ENCODE measurements at places on chromosomes 4 and X.

GRCh38 chr4:134141728-134142127, 59.9 kb downstream of the PABPC4L start:
- DNase-seq = no peak

DNA sequence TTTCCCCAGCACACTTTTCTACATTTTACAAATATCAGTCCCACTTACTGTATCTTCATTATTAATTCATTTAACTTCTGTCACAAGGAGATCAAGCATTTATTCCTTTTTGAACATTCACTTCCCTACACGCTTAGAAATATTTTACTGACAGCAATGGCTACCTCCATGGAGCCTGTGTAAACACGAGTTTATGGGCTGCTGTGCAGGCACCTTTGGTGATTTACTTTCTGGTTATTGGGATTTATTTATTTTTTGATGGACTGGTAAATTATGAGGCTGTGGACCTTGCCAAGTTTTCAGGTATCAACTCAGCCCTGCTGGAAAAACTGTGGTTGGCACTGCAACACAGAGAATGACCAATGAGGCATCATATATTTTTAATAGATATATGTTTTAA, 45.4 kb upstream of the PAQR3 start:
- DNase-seq = no peak

DNA sequence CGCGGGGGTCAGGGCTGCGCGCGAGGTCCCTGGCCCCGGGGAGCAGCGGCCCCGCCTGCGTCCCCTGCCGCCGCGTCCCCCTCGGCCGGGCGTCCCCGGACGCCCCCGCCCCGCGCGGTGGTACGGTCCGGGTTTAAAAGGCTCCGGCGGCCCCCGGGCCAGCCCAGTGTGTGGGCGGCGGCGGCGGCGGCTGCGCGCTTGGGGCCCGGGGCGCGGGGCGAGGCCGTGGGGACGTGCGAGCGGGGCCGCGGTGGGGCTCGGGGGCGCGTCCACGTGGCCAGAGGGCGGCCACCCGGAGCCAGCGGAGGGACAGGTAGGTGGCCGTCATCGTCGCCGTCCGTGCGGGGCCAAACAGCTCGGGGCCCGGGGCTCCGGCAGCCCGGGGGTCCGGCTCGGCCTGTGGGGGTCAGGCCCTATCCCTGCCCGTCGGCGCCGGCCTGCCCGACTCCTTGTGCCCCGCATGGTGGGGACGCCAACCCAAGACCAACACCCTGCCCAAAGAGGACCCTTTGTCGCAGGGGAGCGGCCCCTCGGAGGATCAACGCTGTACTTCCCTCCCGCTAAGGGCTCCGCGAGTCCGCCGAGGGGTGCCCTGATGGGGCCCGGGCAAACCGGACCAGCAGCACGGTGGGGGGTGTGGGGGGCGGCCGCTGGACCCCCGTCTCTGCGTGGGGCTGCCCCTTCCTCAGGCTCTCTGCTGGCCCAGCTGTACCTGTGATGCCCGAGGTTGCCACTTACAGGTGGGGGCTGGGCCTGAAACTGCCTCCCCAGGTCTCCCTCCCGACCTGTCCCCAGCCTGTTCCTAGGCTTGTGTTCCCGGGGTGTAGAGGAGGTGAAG, at the start of gene PLXNA3:
PLXNA3 (plus strand) TSS at position 166 of the 838 bp plus-strand sequence. CDS start 1,903 bp downstream, outside the sequence.
- DNase-seq = no peak

DNA sequence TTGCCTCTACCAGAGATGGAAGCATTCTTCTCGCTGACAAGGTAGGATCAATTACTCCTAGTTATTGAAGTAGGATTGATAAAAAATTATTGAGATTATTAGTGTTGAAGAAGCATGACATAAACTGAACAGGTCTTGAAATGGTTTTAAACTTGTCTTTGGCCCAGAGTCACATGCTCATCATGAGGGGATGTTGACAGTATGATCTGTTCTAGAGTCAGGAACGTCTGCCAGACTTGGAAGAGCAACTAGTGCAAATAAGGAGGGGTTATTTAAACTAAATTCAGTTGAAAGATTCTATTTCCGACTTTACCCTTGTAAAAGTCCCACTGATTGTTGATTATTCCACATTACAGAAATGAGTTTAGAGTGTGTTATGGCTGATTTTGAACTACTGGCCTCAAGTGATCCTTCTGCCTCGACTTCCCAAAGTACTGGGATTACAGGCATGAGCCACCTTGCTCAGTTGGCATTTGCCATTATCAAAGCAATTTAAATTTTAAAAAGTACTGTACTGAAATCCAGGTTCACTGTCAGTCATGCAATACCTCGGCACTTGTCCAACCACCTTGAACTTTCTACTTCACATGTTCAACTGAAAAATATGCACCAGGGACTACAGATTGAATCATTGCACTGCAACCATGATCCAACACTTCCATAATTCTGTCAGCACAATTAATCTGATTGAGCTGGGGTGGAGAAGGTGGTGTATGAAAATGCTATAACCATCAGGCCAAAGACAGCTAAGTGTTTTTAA, 19.7 kb downstream of the FABP2 start:
- no peak for DNase-seq

DNA sequence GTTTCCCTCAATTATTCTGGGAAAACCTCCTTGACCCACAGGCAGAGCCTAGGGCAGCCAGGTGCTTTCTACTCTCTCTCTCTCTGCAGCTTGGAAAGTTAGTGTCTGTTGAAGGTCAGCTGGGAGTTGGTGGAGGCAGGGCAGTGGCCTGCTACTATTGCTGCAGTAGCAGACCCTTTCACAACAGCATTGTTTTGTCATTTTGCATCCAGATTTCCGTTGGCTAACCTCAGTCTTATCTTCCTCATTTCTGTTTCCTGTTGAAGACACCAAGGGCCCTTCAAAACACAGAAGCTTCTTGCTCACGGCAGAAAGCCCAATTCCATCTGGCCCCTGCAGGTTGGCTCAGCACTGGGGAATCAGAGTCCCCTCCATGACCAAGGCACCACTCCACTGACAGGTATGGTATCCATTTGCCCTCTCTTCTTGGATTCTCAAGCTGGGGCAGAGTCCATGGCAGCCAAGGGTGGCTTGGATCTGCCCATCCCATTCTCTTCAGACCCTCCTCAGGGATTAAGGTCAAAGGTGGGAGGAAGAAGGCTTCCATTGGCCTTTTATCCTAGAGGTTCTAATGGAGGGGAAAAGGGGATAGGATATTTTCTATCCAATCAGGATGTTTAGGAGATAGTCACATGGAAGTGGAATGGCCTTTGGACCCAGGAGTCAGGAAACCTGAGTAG, 24.6 kb downstream of the VSIG4 start:
- no peak for DNase-seq

- DNase-seq = no peak
Observed at GRCh38 chr4:106021737-106022410, 126.6 kb downstream of the NPNT start.

Data from mesothelial cell of epicardium (in vitro differentiated cells).